T-cell (primary cell): ENCODE measurements at places on chromosomes 1 and 21.

- DNase-seq, result no peak
Observed at GRCh38 chr1:63857478-63857877, 83.7 kb downstream of the ROR1 start.

DNA sequence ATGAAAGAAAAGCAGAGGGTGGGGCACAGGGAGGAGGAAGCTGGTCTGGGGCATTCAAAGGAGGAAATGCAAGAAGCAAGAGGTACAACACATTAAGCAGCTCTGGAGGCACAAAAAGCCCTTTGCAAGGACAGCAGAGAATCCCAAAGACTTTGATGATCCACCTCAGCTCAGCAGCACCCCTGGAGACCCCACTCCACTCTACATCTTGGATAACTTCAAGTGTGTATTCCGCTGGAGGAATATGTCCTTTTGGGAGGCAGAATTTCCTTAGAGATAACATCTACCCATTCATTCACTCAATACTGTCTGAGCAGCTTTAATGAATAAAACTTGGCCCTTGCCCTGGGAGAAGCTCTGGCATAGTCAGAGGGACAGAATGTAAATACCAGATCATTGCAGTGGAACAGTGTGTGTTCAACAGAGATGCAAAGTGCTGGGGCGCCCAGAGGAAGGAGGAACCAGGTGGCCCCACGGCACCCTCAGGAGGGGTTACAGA, 599.7 kb downstream of the KIF26B start:
- DNase-seq, result no peak

DNA sequence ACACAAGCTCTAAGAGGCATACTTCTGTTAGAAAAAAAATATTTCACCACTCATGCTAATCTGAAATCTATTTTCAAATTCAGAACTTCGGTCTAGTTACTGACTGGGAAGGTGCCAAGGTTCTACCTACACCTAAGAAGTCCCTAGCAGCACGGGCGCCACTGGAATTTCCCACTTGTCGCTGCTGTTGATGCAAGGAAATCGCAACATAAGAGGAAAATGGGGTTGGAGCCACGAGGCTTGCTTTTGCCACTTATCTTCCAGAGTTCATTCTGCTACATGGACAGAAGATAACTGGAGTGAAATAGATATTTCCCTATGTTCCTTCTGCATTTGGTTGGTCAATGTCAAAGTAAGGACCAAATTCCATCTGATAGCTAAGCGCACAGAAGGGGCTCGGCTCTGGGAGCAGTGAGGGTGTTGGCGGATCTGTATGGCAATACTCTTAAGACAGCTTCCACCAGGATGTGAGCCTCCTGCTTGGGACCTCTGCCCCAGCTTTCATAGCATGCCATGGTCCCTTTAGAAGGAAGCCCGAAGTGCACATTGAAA, 47.2 kb downstream of the RCAN1 start:
- DNase-seq, result no peak

- DNase-seq, result no peak
Observed at GRCh38 chr1:200351826-200352549, 57.8 kb downstream of the ZNF281 start.

- DNase-seq, result no peak
Observed at GRCh38 chr1:95286479-95286878, 52.5 kb downstream of the RWDD3 start.

DNA sequence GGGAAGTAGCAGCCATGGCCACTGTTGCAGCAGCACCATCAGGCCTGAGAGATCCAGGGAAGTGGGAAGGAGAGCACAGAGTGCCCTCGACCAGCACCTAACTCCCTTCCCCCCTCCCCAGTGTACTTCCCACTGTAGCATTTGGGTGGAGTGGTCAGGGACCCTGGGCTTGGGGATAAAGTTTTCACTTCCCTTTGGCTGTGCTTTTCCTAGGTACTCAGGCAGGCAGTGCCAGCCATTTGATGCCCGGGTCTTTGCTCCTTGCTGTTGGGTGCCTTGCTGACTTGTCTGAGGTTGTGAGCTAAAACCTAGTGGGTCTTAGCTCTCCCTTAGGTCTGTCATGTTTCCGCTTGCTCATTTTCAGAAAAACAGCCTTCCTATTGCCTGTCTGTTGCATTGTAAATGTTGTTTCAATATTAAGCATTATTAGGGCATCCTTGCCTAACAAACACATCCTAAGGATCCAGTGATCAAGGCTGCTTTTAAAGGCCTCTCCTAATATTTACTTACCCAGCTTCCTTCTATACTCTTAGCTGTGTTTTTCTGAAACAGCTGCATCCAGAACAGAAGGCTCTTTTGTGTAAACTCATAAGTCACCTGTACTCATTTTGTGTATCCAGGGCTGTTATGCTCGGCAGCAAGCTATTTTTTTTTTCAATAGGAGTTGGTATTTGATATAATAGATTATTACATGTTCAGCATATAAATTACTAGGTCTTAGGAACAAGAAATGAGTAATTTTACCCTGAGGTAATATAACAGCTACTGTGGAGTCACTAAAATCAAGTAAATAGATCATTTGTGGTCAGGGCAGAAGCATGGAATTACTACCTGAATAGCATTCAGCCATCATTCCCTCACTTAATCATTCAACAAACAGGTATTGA, 418.6 kb upstream of the PROX1 start:
- DNase-seq, result no peak

GRCh38 chr1:30117685-30118084, 605.7 kb downstream of the MATN1 start:
- no peak for DNase-seq

DNA sequence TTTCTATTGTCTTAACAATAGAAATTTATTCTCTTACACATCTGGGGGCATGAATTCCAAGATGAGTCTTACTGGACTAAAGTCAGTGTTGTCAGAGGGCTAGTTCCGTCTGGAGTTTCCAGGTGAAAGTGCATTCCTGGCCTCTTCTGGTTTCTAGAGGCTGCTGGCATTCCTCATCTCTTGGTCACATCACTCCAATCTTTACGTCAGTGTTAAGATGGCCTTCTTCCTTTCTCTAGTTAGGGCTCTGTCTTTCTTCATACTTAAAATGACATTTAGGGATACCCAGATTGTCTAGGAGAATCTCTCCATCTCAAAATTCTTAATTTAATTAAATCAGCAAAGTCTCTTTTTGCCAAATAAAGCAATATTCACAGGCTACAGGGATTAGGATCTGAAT, 13.3 kb upstream of the PDC start:
- no peak for DNase-seq

GRCh38 chr1:76013206-76013581, 61.4 kb upstream of the ST6GALNAC3 start:
- no peak for DNase-seq

DNA sequence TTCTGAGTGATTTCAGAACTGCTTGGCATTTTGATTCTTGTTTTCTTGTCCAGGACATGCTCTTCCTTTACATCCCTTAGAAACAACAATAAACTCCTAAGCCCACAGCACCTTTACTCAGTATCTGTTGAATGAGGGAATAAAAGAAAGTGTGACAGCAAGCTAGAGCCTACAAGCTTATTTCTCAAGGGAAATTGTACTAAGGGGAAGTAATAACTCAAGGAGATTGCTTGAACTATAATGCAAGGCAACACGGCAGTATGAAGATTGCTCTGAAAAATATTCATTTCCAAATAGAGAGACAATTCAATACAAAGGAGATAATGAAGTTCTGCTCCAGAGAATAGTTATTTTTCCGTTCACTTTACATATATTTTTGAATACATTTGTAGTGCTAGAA, 6.5 kb downstream of the OR6P1 start:
- DNase-seq, result no peak

DNA sequence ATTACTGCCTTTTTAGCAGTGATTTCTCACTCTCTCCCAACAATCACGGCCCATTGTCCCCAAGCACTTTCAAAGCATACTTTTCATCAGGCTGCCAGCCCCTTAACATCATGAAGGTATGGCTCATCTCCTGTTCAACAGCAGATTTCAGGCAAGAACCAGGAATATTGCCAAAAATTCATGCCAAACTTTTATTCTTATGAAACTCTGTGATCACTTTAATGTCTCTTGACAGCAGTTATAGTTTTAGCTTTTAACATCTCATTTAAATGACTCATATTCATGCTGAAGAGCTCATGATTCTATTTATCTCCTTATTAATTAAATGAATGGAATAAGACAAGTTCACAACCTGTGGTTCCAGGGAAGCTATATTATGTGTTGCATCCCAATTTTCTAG, 235.1 kb downstream of the GRIK1 start:
- no peak for DNase-seq

DNA sequence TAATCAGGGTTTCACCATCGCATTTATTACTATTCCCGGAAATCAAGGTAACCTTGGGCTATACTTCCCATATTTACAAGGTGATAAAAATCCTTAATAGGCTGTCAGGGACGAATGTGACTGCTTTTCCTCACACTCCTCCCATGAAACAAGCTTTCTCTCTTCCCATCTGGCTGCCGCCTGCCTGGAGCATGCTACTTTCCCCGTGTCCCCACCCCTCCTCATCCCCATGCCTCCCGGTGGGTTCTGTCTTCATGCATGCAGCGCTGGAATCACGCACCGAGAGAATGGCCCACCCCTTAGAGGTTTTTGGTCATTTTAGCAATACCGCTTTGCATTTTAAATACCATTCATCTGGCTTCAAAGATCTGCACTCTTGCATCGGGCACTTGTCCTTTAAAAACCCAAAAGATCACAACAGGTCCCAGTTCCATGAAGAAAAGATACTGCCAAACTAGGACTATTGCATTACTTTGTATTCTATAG, 339.1 kb downstream of the NTNG1 start:
- no peak for DNase-seq

GRCh38 chr1:24459551-24460266, 42.9 kb upstream of the RCAN3 start:
- no peak for DNase-seq

- peak; percentile 11 for DNase-seq
Observed at GRCh38 chr1:229139331-229140118, 131.4 kb upstream of the RAB4A start.

DNA sequence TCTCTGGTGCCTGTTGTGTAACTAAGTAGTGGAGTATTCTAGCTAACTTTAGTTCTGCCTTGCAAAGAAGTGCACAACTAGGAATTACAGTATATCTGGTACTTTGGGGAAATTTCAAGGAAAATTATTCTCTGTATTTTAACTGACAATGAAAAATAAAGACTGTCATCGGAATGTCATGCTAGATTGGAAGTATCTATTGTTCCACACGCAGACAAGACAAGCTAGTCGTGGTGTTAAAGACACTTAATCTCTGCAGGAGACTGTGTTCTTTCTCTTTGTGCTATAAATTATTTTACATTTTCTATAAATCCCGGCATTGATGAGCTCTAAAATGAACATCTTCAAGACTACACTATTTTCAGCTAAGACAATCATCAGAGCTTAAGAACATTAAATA, 1068.8 kb upstream of the ADGRL4 start:
- no peak for DNase-seq

GRCh38 chr1:107342316-107342715, 201.5 kb downstream of the NTNG1 start:
- DNase-seq, result no peak

GRCh38 chr1:17400725-17401341, 28.8 kb downstream of the PADI6 start:
- no peak for DNase-seq

- DNase-seq, result no peak
Observed at GRCh38 chr1:167650269-167651160, 20.5 kb downstream of the RCSD1 start.

DNA sequence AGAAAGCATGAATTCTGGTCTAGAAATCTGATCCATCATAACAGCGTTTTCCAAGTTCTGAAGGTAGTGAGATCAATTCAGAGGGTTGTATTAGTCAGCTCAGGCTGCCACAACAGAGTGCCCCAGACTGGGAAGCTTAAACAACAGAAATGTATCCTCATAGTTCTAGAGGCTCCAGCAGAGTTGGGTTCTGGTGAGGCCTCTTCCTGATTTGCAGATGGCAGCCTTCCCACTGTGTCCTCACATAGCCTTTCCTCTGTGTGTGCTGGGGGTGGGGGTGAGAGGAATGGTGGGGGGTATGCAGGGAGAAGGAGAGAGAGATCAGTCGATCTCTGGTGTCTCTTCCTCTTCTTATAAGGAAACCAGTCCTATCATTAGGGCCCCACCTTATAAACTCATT, 15.1 kb downstream of the ZBTB8B start:
- no peak for DNase-seq

GRCh38 chr1:244672946-244673682, 20.2 kb downstream of the DESI2 start:
- DNase-seq, result no peak

DNA sequence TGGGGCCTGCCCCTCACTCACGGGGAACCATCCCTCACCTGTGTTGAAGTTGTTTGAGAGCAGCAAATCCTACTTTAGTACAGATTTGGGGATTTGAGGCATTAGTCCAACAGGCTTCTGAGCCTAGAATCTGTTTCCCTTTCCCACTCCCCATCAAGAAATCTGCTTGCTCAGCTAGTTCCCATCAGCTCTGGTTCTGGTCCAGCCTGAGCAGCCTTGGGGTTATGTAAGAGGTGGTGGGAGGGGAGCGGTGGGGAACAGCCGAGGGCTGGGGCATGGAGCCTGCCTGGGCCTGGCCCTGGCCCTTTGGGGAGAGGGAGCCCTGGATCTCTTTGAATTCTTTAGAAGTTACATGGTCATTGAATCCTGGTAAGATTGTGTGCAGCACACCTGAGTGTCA, 4.1 kb downstream of the GSTM5 start:
- no peak for DNase-seq

DNA sequence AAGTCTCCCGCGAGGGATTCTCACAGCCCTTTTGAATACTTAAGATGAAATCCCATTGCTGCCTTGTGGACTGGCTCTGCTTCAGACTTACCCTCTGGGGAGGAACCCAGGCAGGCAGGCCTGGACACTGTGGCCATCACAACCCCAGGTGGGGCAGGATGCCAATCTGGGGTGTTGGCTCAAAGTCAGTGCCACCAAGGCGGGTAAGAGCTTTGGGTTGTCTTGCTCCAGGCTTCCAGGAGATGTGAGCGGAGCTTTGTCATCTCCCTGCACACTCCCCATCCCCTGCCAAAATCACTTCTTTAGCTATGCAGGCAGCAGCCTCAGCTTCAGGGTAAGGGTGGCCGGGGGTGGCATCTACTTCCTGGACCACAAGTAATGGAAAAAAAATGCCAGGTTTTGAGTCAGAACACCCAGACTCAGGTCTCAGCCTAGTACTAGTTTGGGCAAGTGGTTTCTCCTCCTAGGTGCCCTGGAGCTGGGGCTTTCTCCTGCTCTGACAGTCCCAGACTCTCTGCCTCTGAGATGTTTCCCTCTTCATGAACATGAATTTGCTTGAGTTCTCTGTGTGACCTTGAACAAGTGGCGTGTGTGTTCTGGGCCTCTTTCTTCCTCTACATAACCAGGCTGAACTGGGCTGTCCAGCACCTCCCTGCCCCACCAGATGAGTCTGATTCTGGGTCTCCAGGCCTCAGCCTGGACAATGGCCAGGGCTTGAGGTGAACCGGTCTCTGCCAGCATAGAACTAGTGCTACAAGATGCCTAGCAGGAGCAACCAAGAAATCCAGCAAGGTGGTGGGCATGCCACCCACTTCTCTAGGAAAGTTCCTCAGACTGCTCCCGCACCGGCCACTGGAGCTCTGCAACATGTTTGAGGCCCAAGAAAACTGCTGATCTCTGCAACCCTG, 65.4 kb downstream of the VWA5B1 start:
- DNase-seq, result no peak

- no peak for DNase-seq
Observed at GRCh38 chr1:53060579-53060978, 1.4 kb upstream of the PODN start.

- no peak for DNase-seq
Observed at GRCh38 chr1:91744953-91745639, 140.9 kb downstream of the TGFBR3 start.
